ENCODE measurements at places on chromosomes 4 and X.

DNA sequence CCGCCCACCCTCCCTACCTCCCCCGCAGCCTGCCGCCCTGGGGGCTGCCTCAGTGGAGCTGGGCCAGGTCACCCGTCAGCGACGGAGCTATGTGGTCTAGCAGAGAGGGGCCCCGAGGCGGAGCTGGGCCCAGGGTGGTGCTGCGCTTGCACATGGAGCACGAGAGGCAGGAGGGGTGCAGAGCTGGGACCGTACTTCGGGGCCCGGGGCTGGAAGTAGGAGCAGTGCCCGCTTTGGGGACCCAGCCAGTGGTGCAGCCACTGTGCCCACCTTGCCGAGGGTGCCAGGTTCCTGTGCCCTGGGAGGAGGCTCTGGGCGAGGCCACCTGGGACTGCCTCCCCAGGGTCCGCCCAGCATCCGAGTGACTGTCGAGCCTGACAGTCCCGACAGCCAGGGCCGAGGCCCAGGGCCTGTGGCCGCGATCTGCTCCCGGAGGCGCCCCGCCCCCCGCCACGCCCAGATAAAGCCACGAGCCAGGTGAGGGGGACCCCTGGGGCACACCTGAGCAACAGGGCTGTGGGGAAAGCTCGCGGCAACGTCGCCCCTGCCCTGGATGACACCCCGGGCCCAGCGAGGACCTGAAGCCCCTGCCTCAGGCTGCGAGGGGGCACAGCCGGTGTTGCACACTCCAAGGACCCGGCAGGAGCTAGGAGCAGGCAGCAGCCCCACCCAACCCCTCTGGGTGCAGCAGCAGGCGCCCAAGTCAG, 117.5 kb downstream of the DNAAF6 start:
- DNase-seq: no peak

DNA sequence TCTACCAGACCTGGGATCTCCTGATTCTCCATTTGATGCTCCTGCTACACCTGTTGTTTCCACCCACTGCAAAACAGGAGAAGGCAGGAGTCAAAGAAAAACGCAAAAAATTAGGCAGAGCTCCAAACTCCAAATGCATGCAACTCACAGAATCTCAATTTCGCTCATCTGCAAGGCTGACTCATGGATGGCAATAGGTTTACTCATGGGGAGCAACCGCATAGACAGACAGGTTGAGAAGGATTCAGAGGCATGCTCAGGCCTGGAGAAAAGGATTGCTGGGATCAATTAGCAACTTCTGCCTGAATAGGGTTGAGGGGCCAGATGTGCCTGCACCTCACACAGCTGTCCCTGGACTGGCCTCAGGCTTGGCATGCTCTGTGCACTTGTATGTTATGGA, 231.0 kb downstream of the LDB2 start:
- no peak for DNase-seq

GRCh38 chr4:54320826-54321685, 92.0 kb downstream of the PDGFRA start:
- no peak for DNase-seq

DNA sequence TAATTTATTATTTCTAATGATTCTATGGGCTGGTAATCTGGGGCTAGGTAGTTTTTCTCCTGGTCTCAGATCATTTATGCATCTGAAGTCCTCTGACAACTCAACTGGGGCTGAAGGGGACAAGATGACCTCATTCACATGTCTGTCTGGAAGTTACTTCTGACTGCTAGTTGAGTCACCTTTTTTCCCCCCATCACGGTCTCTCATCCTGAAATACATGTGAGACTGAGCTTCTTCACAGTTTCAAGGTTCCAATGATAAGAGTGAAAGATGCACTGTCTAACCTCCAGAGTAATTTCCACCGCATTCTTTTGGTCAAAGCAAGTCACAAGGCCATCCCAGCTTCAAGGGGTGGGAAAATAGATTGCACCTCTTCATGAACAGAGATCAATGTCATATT, 356.7 kb upstream of the RPS6KA3 start:
- no peak for DNase-seq

GRCh38 chrX:105269386-105269785, 48.9 kb upstream of the TEX13A start:
- no peak for DNase-seq

DNA sequence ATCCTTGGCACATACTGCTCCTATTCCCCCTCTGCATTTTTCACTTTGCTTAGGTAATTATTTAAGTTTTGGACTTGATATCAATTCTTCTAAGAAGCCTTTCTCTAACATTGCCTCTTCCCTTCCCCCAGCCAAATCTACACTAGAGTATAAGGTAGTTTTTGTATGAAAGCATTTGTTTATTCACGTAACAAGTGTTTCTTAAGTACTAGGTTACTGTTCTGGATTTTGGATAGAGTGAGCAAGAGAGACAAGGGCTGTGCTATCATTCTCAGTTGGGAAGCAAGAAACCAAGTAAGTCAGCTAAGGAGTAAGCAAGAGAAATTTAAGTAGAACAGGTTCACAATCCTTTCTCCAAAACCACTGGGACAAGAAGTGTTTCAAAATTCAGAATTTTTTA, 55.9 kb upstream of the HHIP start:
- DNase-seq: no peak

All from activated T-helper 1 cell treated with anti-CD3 and anti-CD28 coated beads, Interleukin-2, amount 50 U/mL, for 16 hours (primary cell).